Activated CD4-positive, alpha-beta memory T cell treated with anti-CD3 and anti-CD28 coated beads for 36 hours (primary cell): ENCODE measurements at places on chromosomes 4 and X. TPM values are rescaled to one million over a fixed set of nuclear protein-coding genes. Genes with fewer than 3 reads are reported as not detected.

DNA sequence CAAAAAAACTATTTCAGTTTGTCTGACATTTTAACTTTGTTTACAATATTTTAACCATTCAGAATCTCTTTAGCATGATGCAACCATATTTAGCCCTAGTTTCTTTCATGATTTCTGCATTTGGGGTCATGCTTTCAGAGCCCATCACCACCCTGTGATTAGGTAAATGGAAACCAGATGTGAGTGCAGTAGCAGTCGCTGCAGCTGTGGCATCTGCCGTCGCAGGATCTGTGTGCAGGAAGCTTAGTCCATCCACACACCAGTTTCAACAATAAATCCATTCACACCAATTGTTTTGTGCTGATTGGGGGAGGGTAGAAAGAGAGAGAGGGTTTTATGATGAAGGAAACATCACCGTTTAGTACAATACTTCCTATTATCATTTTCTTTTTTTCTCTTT is 130.5 kb downstream of the CPEB2 start:
- no peak for DNase-seq

DNA sequence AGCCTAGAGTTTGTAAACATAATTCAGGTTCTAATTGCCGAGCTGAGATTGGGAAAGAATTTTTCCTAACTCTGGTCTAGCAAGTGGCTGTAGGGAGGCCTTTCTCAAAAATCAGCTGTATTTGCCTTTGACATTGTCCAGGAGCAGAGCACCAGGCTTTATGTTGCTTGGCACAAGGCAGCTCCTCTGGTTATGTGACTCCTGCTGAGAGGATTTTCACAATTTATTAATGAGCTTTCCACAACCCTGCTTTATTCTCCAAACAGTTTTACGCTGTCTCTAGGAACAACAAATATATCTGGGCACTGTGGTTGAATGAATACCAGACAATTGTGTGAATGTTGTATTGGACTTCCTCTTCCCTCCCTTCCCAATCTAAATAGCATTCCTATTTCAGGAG is 14.9 kb downstream of the LSM6 start:
- DNase-seq: no peak

DNA sequence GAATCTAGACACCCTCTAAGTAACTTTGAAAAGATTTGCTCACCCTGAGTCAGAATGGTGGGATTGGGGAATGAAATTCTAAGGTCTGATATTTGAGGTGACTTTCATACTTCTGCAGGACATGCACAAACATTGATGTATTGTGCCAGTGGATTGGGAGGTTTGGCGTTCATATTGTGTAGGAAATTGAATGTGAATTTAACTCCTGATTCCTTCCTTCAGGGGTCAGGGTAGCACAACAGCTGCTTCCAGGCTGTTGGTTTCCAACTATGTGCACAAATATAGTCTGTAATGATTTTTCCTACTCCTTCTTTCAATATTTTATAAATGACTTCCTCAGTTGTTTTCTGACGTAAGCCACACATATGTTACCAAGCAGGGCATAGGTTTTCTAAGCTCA is 3.1 kb downstream of the IL1RAPL1 start:
- no peak for DNase-seq

- DNase-seq: no peak
Observed at GRCh38 chr4:89878611-89879010, 16.0 kb upstream of the MMRN1 start.

DNA sequence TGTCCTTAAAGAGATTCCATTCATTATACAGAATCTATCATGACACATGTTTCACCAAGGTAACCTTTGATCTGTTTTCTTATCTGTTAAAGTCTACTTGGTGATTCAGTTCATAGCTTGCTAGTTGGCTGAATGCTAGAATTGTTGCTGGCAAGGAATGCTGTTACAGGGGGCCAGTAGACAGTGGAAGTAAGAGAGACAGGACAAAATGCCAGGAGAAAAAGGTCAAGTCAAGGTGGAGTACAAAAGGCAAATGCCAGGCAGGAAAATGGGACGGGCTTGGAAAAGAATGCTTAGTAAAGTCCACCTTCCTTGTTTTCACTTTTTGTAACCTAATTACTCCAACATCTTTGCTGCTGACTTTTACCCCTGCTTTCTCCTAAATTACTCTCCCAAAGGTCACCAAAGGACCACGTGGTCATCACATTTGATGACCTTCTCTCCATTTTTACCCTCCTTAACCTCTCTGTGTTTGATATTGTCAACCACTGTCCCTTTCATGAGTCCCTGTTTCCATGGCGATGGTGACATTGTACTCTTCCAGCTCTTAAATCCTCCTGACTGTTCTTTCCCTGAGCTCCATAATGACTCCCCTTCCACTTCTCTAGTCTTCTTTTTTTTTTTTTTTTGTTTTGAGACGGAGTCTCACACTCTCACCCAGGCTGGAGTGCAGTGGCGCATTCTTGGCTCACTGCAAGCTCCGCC is 24.5 kb upstream of the TAPT1 start:
- DNase-seq: no peak

- peak; percentile 8 for DNase-seq
Observed at GRCh38 chrX:1466232-1466661, 13.5 kb upstream of the ASMTL start.

Gene LRCH2
- not detected for total RNA-seq
